Large intestine (tissue), 12 donors: ENCODE measurements at places on chromosomes 3 and 15. TPM values are rescaled to one million over a fixed set of nuclear protein-coding genes. Genes with fewer than 3 reads are reported as not detected.

- no peak for DNase-seq
Measured at GRCh38 chr3:189308608-189309007, 136.8 kb downstream of the TPRG1 start.

- peak; percentile 55 for DNase-seq
Measured at GRCh38 chr15:76339305-76340197, 3.0 kb downstream of the ISL2 start.

- DNase-seq: no peak
Measured at GRCh38 chr3:134606033-134607025, 44.5 kb downstream of the KY start.

- DNase-seq: no peak
Measured at GRCh38 chr15:99447497-99448371, 118.0 kb upstream of the MEF2A start.

DNA sequence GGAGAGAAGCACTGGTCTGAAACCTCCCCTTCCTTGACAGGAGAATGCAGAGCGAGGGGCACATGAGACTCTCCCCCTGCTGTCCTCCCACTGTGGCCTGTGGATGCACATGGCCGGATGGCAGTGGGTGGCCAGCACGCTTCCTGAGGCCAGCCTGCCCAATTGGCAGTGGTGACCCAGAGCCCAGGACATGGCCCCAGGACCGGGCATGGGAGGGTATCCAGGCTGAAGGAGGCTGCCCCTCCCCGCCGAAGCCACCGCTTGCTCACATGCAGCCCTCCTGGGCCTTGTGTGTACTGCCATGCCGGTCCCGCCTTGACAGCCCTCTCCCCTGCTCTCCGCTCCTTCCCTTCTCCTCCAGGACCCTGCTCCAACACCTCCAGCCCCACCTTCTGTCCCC is 100.9 kb downstream of the MEGF11 start:
- DNase-seq: no peak

Gene FBXW12
- 0.18 TPM for polyA plus RNA-seq

Gene RCCD1
- 22.9 TPM for polyA plus RNA-seq

Gene SLC51A
- 29.6 TPM for polyA plus RNA-seq

Gene SH2D7
- 2.6 TPM for polyA plus RNA-seq

Gene TNFAIP8L3
- 3.8 TPM for polyA plus RNA-seq
